ENCODE measurements at places on chromosomes 5 and 9. TPM values are rescaled to one million over a fixed set of nuclear protein-coding genes. Genes with fewer than 3 reads are reported as not detected.

The F12 gene
- 3.7 TPM for polyA plus RNA-seq

The CLPTM1L gene
- 130 TPM for polyA plus RNA-seq

- DNase-seq: no peak
Measured at GRCh38 chr5:170362102-170362501, 27.1 kb downstream of the KCNMB1 start.

The ADCY2 gene
- 85.6 TPM for polyA plus RNA-seq

The ACTBL2 gene
- polyA plus RNA-seq: not detected

GRCh38 chr5:117336208-117336607, 761.6 kb upstream of the SEMA6A start:
- DNase-seq: no peak

- no peak for DNase-seq
Measured at GRCh38 chr5:58224661-58225060, 235.2 kb downstream of the PLK2 start.

DNA sequence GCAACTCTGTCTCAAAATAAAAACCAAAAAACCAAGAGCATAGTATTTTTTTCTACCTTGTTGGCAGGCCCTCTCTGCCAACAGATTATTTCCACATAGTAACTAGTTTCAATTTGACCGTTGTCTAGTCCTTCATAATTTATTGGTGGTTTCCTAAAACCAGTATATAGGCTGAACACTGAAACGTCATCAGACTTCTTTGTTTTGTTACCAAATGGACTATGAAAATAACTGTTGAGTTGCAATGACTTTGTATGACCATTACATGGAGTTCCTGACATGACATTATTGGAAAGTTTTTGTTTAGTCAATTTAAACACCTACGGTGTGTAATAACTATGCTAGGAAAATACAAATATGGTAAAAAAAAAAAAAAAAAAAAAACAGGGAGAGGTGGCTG, 1.7 kb downstream of the AGGF1 start:
- DNase-seq: no peak

The HTR1A gene
- polyA plus RNA-seq: 0.24 TPM

DNA sequence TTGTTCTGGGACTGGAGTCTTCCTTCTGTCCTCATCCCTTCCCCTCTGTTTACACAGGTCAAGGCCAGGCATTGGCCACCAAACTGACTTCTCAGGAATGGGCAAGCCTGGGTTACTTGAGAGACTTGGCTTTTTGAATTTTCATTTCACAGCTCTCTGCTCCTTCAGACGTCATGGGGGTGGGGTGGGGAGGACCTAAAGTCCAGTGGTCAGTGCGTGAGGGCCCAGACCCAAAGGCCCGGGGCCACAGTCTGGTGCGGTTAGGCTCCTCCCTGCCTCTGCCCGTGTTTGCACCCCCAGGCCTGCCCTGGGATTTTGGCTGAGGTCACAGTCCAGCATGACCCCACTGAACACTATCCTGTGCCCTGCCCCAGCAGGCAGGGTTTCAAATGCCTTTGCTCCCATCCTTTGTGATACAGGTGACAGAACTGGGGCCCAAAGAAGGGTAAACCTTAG, 4.1 kb upstream of the CXXC5 start:
- DNase-seq: no peak

- no peak for DNase-seq
Measured at GRCh38 chr5:25488119-25488518, 843.3 kb upstream of the CDH10 start.

- no peak for DNase-seq
Measured at GRCh38 chr5:179619776-179620175, 3.7 kb downstream of the HNRNPH1 start.

- peak; percentile 95 for DNase-seq
Measured at GRCh38 chr9:122125158-122125508, 32.0 kb upstream of the TTLL11 start.

DNA sequence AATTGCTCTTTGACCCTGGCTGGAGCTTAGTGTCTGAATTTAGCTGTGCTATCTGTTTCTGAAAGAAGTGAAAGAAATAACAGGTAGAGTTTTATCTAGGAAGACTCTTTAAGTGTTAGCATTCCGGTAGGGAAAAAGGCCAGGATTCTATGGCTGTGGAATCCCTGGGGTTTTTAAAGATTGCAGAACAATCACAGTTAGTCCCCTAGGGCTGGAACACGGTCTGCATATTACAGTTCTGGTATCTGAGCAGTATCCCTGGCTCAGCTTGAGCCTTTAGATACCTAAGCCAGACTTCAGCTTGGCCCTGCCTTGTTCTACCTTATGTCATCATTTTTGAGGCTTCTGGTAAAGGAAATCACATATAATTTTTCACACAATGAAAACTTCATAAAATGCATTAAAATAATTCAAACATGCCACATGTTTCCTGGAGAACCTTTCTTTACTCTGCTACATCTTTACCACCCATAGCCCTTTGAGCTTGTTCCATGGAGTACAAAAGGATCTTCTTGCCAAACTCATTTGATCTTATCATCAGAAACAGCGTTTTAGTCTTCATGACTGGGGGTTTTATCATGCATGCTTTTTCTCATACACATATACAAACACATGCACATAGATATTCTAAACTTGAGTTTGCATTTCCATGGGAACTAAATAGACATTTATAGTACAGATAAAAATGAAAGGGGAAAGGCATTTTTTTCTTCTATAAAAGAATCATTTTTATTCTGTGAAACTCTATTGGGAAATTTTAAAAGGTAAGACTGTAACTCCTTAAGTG, 410.8 kb downstream of the CETN3 start:
- DNase-seq: peak; percentile 54

GRCh38 chr9:74728176-74728575, 159.5 kb downstream of the TRPM6 start:
- DNase-seq: peak; percentile 34

- DNase-seq: no peak
Measured at GRCh38 chr9:125151730-125152129, 8.4 kb upstream of the SCAI start.

The IER5L gene
- 9.6 TPM for polyA plus RNA-seq

DNA sequence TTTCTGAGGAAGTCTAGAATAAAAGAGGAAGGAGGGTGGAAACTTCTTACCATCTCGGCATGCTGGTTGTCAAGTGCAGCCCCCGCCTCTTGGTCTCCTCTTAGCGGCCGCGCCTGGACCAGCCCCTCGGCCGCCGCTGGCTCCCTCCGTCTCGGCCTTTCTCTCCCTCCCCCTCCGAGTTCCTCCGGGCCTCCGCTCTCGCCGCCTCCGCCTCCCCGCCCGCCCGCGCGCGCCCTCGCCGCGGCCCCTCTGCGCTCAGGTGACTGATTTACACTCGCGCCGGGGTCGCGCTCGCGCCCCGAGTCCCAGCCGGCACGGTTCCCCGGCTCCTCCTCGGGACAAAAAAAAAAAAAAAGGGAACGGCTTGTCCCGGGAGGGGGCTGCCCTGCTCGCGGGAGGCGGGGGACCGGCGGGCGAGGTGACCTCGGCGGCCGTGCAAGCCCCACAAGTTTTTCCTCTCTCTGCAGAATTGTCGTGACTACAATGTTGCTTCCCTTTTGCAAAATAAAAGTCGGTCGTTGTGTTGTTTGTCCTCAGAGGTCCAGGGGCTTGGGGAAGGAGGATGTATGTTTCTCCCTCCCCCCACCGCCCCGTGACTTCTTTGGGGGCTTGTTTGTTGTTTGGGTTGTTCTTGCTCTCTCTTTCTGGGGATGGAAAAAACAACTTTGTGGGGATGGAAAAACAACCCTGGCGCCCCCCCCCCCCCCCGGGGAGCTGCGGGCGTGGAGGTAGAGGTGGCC, at the start of gene BNC2:
BNC2 (minus strand) TSS at position 75 of the 740 bp plus-strand sequence; CDS start at position 53, 22 bp downstream.
- peak; percentile 64 for DNase-seq

DNA sequence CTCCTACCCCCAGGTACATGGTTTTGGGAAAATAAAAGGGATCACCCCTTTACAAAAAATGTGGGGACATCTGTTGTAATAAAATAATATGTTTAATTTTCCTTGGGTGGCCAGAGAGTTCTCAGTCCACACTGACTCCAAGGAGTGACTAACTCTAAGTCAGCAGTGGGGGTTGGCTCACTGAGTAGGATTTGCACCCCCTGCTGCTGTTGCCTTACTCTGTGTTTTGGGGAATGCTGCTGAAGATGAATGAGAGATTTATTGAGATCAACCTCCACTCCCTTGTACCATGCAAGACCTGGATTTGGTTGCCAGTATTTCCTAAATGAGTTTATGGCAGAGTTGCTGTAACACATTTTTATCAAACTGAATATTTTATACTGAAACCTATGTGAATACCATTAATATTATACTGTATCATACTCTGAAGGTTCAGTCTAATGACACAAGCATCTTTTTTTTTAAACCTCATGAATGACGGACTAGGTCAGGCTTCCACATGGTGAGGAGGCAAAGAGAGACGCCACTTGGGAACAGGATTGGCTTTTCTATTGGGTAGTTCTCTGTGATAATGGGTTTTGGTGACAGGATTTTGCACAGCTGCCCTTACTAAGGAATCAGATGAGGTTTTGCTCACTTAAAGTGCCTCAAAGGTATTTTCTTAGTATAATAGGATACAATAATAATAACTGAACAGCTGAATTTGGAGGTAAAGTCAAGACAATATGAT, 121.3 kb upstream of the OSMR start:
- no peak for DNase-seq

- DNase-seq: no peak
Measured at GRCh38 chr9:21268347-21268657, 28.5 kb upstream of the IFNA14 start.

DNA sequence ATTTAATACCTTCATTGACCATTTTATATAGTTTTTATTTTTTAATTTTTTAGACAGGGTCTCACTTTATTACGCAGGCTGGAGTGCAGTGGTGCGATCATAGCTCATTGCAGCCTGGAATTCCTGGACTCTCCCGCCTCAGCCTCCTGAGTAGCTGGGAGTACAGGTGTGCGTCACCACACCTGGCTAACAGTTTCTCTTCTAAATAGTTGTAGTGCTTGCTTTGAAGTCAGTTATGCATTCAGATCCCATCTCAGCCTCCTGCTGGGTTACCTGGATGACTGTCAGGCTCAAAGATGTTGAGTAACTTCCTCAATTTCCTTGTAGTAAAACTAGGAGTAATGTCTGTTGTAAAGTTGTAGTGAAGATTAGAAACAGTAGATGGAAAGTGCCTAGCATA, 21.4 kb downstream of the SNX18 start:
- no peak for DNase-seq

The EEIG1 gene
- polyA plus RNA-seq: 78.8 TPM

- DNase-seq: no peak
Measured at GRCh38 chr9:81490605-81491331, 198.6 kb downstream of the TLE1 start.

DNA sequence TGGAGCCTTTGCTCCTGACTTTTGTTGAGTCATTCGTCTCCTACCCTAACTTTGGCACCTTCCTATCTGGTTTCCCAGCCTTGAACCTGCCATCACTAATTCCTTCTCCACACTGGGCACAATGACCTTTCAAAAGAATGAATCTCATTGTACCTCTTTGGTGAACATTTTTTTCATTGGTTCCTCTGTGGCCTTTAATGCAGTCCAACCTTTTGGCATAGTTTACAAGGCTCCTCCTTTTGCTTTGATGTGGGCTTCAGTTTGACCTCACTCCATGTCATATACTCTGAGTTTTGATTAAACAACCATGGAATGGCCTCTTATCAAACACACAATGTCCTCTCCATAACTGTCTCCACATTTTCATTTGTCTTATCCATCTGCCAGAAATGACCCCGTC, 14.5 kb upstream of the ROPN1L start:
- DNase-seq: no peak

The CTXN3 gene
- polyA plus RNA-seq: 3.0 TPM

GRCh38 chr5:111649516-111649915, 107.5 kb downstream of the NREP start:
- peak; percentile 52 for DNase-seq

The ZNF658 gene
- polyA plus RNA-seq: 0.59 TPM

DNA sequence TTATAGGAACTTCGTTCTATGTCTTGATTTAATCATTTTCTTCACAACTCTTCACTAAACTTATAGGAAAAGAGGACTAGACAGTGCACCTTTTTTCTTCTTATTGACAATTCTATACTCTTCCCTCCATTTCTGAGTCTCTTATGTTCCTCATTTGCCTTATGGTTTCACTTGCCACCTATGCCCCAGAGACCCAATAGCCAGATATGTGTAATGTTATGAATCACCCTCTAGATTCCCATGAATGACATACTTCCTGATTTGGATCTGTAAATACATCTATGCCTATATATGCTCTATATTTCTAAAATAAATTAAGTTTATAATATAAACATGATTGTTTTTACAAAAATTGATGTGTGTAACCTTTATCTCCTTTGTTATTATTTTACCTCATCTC, 514.1 kb upstream of the MEF2C start:
- DNase-seq: no peak

GRCh38 chr9:70801181-70801829, 320.1 kb downstream of the TRPM3 start:
- peak; percentile 28 for DNase-seq

GRCh38 chr9:108040783-108041182, 551.2 kb upstream of the KLF4 start:
- no peak for DNase-seq

- no peak for DNase-seq
Measured at GRCh38 chr5:91098541-91098940, 284.6 kb downstream of the ARRDC3 start.

The PCDHGA12 gene
- 3.1 TPM for polyA plus RNA-seq

DNA sequence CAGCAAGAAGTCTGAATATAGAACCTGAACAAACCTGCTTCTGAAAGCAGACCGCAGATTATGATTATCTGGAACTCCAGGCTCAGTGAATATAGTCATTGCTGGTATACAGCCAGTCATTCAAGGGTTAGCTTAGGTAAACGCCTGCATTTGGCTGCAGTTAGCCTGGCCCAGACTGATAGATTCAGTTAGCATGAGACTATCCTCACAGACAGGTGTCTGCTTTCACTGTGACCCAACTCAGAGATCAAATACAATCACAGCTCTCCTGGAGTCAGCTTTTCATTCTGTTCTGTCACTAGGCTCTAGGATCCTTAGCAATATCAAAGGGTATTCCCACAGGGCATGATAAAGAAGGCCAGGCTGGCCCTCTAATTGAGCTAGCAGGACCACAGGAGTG, 138.6 kb upstream of the PLCXD3 start:
- DNase-seq: peak; percentile 76

DNA sequence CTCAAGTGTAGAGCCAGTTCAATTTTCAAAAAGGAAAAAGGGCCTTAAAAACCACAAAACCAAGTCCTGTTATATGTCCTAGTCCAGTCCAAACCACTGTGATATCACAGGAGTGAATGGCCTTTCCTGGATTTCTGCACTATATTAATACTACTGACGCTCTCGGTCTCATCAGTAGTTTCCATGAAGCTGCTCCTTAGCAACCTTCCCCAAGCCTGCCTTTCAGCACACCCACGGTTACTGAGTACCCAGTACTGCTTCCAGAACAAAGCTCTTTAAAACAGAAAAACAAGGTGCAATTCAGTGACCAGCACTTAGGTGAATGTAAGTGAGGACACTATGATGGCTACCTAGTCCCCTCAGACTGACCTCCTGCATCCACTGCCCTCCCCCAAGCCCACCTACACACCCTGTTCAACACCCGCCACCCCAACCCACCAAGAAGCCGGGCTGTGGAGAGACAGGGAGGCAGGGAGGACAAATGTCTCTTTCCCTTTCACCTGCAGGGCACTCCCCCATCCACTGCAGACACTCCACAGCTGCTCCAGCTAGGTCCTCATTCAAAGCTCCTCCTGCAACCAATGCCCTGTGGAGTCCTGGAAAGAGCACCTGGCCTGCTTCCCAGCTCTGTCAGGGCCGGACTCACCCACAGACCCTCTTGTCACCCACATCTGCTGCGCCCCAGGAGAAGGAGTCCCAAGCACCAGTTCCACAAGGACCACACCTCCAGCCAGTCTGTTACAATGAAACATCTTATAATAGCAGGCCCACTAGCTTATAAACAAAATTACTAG, 25.9 kb downstream of the PSMB7 start:
- no peak for DNase-seq

Measured in brain (organoid and tissue), 16 donors.